Upper lobe of right lung (tissue), 1 donor: ENCODE measurements at places on chromosomes 1 and 21. TPM values are rescaled to one million over a fixed set of nuclear protein-coding genes. Genes with fewer than 3 reads are reported as not detected.

Gene DMBX1
- not detected for total RNA-seq

Gene PCBP3
- 3.8 TPM for total RNA-seq

Gene PCP4L1
- 8.2 TPM for total RNA-seq

Gene VASH2
- total RNA-seq = 1.9 TPM

Gene TRIM63
- total RNA-seq = 0.46 TPM

Gene NT5C1A
- 0.49 TPM for total RNA-seq

Gene HTR6
- not detected for total RNA-seq

Gene SLC37A1
- total RNA-seq = 21.6 TPM
